Osteoblast (primary cell): ENCODE measurements at places on chromosomes 7 and 10. TPM values are rescaled to one million over a fixed set of nuclear protein-coding genes. Genes with fewer than 3 reads are reported as not detected.

GRCh38 chr10:97005349-97005748 is 173.3 kb downstream of the LCOR start:
- peak; percentile 67 for DNase-seq

GRCh38 chr7:111825046-111825445 is 262.8 kb upstream of the IMMP2L start:
- no peak for DNase-seq

Gene MOGAT3
- not detected in 2 replicates for total RNA-seq

DNA sequence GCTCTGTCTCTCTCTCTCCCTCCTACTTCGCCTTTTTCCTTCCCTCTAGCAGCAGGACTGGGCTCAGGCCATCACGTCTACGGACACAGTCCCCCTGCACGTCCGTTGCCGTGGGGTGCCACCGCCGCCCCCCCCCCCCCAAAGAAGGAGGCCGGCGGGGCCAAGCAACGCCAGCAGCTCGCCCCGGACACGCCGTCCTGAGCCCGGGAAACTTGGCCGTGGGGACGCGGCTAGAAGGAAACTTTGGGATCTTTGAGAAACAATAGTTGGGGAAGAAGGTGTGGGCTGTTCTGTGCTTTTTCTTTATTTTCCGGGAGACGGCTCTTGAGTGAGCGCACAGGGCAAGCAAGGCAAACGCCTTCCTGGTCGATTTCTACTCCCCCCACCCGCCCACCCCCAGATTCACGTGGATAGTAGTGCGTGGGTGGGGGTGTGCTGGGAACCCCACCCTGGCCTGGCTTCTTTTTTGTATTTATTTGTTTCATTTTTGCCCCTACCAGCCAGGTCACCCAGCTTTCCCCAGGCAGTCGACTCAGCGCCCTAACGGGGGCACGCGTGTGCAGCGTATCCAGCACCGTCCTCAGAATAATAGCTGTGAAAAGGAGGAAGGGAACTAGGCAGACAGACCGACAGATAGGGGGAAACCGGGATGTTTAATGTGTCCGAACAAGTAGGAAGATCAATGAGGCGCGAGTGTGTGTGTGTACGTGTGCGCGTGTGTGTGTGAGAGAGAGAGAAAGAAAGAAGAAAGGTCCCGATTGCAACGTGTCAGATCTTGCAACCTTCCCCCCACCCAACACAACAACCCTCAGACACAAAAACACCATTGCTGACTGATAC is 1.4 kb downstream of the MXI1 start:
- peak; percentile 89 for DNase-seq

Gene TMEM273
- total RNA-seq = 0.59 TPM in 1 of 2 replicates, not detected in the other

DNA sequence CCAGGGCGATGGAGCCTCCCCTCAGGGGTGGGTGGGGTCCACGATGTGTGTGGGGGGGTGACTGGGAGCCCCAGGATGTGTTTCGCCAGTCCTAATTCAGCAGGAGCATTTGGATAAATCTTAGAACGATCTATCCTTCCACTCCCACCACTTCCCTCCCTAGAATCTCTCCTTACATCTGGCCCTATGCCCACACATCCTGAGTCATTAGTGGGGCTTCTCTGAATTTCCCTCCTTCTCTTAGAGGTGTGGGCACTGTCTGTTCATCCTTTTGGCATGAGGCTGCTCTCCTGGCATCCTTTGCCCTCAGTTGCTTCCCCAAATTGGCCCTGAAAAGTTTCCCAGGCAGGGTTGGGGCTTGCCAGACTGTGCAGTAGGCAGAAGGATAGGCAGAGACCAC is 1.6 kb downstream of the GHRHR start:
- DNase-seq = no peak

DNA sequence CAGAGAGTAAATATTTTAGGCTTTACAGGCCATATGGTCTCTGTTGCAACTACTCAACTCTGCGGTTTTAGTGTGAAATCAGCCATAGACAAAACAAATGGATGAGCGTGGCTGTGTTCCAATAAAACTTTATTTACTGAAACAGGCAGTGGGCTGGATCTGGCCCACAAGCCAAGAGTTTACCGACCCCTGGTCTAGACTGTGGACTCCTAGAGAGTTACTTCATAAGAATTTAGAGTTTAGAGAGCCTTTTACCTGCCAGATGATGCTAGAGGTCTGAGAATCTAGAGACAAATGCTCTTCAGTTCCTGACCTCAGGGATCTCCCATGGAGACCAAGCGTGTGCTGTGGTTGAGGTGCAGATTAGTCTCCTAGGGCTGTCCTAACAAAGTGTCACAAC is 174.8 kb downstream of the PTEN start:
- no peak for DNase-seq

DNA sequence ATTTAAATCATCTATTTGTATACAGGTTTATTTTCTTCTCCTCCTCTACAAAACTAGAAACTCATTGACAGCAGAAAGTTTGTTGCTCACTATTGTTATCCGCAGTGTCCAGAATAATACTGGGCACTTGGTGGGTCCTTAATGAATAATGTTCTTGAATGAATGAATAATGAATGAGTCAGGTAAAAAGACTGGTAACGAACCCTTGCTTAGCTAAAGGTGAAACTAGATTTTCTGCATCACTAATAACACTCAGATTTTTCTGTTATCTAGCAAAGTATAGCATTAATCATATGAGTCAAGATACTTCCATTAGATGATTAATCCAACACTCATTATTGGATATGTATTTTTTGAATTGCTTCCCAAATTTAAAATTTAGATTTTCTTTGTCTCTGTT is 953.2 kb downstream of the SORCS3 start:
- DNase-seq = no peak

- no peak for DNase-seq
Observed at GRCh38 chr7:139697056-139697455, 80.7 kb downstream of the HIPK2 start.

- DNase-seq = peak; percentile 91
Observed at GRCh38 chr7:95476904-95477594, 8.7 kb upstream of the ASB4 start.

DNA sequence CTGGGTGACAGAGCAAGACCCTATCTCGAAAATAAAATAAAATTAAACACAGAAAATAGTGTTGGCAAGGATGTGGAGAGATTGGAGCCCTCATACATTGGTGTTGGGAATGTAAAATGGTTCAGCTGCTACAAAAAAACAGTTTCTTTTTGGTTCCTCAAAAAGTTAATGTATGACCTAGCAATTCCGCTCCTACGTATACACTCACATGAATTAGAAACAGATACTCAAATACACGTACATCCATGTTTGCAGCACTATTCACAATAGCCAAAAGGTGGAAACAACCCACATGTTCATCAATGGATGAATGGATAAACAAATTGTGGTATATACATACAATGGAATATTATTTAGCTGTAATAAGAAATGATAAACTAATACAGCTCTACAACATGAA is 28.4 kb upstream of the CHCHD3 start:
- DNase-seq = no peak

- DNase-seq = peak; percentile 81
Observed at GRCh38 chr7:6589151-6589828, 531 bp upstream of the INTS15 start.

- DNase-seq = peak; percentile 97
Observed at GRCh38 chr7:30914596-30914995, 2.9 kb downstream of the AQP1 start.

- no peak for DNase-seq
Observed at GRCh38 chr7:34087892-34088891, 182.9 kb downstream of the BMPER start.

GRCh38 chr7:55641273-55641691 is 69.0 kb upstream of the VOPP1 start:
- peak; percentile 80 for DNase-seq

GRCh38 chr7:30750683-30751650 is 968 bp upstream of the INMT start:
- peak; percentile 91 for DNase-seq

DNA sequence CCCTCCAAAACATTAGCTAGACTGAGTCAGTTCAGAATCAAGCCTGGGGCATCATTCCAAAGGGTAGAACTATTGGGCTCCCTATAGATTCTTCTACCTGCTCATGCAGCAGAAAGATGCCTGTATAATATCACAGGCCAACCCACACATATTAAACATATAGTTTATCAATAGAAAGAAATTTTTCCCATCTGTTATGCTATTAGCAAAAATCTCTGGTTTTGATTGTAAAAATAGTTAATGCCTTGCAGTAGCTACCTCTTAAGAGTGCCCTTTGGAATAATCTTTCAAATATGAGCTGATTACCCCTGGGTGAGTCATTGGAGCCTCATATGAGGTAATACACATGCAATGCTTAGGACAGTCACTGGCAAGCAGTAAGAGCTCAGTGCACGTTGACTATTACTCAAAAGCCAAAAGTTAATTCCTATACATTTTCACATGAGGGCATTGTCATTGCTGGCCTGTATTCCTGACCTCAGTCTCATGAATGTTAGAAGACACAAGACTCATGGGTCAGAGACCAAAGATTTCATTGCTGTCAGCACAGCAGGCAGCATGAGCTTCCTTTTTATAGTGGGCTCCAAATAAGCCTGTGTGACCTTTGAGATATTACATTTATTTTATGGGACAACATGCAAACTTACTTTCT is 180.0 kb downstream of the FGFR2 start:
- DNase-seq = no peak

GRCh38 chr10:83518779-83519178 is 620.5 kb upstream of the GHITM start:
- DNase-seq = no peak

DNA sequence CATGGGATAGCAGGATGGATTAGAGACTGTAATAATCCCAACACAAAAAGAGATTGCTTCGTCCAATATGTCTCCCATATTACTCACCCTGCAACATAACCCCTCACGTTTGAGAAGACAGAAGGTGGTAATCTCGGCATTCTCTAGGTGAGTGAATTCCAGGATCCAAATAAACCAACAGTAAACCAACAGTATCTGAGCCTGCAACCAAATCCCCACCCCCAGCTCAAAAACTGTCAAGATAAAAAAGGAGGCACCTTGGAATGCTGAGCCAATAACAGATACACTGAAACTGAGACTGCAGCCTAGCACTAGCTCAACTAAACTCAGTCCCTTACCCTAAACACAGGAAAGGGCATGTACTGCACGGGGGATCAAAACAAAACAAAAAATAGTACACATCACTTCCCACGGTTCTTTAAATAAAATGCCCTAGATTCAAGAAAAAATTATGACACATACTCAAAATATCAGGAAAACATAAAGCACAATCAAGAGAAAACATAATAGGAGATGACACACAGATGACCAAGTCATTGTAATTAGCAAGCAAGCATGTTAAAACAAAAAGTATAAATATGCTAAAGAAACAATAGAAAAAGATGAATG is 28.0 kb downstream of the IPMK start:
- peak; percentile 74 for DNase-seq

GRCh38 chr10:95987685-95988426 is 55.5 kb upstream of the CCNJ start:
- DNase-seq = no peak
